ENCODE measurements at places on chromosomes 5 and 9.

- no peak for DNase-seq
Measured at GRCh38 chr5:172148381-172148780, 39.6 kb downstream of the STK10 start.

DNA sequence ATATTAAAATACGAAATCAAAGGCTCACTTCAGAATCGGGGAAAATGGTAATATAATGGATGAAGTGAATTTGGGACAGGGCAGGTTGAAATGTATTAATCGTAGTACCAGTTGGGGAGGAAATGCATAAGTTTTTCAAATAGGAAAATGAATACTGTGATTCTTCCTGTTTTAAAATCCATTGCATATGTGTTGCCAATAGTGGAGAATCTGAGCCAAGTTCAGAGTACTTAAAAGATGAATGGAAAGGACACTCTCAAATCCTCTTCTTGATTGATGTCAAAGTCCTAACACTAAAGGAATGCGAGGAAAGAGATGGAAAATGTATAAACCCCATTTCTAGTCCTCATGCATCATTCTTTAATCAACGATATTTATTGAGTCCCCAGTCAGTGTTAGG is 160.9 kb upstream of the CCNG1 start:
- no peak for DNase-seq

GRCh38 chr5:67957374-67957773 is 258.2 kb upstream of the PIK3R1 start:
- DNase-seq, result no peak

DNA sequence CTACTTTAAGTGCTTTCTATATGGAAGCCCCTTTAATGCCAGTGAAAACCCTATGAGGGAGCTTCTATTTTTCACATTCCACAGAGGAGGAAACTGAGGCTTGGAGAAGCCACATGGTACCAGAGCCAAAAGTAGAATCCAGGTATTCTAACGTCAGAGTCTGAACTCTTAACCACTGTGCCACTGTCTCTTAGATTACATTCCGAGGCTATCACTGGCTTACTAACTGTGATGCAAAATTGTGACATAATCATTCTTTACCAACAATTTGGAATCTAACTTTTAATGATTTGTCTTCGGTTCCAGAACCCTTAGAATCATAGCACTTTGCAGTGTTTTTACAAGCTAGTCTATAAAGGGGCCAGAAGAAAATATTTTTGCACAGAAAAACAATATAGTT is 59.2 kb downstream of the SLC1A3 start:
- DNase-seq, result no peak

GRCh38 chr5:89686081-89686765 is 723.3 kb downstream of the CETN3 start:
- peak; percentile 1 for DNase-seq

- peak; percentile 44 for DNase-seq
Measured at GRCh38 chr5:172133359-172134029, 54.5 kb downstream of the STK10 start.

- DNase-seq, result peak; percentile 12
Measured at GRCh38 chr9:78278177-78278777, 18.6 kb upstream of the PSAT1 start.

- peak; percentile 47 for DNase-seq
Measured at GRCh38 chr9:108621991-108622855, 233.6 kb downstream of the ACTL7B start.

DNA sequence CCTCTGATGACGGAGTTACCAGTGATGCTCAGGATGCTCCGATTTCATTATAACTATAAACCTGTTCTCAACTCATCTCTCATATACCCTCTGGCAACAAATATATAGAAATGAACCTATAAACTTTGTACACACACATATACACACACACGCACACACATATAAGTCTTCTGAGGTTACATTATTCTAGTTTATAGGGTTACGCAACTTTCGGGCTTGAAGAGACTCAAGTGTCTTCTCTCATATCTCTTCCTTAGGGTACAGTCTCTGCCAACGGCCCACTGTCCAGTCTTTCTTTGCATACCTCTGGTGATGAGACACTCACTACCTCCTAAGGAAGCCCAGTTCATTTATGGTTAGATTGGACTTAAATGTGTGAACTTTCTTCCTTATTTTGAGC is 69.4 kb upstream of the TBC1D2 start:
- no peak for DNase-seq

DNA sequence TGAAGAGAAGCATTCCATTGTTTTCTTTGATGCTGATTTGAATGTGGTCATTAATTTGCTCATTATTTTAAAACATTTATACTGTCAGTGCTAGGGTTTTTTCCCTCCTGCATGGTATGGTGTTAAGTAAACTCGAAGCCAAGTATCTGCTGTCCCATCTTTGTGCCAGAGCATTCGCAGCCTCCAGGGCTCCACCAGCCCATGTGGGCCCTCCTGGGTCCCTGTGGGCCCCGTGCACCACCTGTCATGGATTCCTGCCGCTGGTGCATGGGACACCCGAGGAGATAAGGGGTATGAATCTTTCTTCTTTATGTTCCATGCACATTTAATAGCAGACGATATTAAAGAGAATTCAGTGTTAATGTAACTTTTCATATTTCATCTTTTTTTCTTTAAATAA is 95.1 kb downstream of the TRIO start:
- DNase-seq, result no peak

GRCh38 chr9:136119061-136119882 is 597 bp upstream of the TMEM250 start:
- peak; percentile 62 for DNase-seq

DNA sequence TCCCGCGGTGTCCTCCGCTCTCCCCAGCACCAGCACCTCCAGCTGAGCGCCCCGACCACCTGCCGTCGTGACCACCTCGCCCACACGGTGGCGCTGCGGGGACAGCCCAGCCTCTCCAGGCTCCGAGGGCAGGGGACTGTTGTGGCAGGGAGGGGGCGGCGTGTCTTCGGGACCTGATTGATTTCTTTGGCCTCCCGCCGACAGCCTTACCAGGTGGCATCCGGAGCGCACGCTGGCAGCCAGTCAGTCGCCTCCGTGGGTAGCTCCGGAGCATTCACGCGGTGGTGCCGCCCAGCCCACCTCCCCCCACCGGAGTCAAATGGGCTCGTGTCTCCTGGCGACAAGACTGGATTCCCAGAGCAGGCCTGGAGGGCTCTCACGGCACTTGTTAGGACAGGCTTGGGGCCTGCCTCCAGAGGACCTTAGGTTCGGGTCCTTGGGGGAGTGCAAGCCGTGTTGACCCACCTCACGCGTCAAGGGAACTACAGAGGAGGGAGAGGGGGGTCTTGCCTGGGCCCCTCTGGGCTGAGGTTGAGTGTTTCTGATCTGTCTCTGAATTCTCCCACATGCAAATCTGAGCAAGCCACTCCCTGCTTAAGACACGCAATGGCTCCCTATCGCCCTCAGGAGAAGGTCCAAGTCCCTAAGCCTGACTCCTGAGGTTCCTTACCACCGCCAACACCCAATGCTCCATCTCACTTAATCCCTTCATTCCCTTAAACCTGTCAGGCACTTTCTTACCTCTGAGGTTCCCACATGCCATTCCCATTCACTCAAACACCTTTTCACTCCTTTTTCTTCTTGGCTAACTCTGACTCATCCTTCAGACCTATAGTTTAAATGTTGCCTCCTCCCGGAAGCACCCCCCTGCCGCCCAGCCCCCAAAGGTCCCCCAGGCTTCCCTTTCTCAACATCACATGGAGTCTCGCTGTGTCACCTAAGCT is 51.2 kb upstream of the GGTA1 start:
- peak; percentile 76 for DNase-seq

DNA sequence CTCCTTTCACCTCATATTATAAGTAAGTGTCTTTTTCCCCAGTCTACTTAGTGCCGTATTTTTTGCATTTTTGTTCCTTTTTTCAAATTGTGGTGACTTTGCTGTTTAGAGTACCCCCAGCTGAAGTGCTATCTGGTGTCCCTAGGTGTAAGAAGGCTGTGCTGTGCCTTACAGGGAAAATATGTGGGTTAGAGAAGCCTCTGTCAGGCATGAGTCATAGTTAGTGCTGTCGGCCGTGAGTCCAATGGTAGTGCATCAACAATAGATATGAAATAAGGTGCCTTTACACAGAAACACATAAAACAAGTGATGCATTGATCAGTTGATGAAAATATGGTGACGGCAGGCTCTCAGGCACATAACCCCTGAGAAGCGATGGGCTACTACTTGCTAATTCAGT is 20.1 kb downstream of the SYK start:
- DNase-seq, result no peak

DNA sequence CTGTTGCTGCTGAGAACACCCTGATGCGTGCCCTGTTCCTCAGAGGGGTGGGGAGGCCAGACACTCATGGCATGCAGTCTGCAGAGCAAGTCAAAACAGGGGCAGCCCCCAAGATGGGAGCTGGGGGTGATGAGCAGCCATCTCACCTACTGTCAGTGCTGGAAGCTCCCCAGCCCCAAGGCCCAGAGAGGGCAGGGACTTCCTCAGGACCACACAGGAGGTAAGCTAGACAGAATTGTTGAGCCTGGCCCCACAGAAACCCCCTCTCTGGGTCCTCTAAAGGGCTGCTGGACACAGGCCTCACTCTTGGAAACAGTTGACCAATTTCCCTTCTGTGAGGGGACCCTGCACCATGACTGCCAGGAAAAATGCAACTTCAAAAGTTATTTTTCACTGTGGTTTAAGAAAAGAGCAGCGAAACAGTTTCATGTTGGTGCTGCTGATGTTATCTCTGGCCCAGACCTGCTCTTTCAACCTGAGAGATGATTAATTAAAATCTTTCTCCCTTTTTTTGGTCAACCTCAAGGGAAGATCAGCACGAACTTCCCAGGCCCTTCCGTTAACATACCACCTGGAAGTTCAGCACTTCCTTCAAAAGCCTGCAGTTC is 9.6 kb downstream of the CSF2 start:
- no peak for DNase-seq

DNA sequence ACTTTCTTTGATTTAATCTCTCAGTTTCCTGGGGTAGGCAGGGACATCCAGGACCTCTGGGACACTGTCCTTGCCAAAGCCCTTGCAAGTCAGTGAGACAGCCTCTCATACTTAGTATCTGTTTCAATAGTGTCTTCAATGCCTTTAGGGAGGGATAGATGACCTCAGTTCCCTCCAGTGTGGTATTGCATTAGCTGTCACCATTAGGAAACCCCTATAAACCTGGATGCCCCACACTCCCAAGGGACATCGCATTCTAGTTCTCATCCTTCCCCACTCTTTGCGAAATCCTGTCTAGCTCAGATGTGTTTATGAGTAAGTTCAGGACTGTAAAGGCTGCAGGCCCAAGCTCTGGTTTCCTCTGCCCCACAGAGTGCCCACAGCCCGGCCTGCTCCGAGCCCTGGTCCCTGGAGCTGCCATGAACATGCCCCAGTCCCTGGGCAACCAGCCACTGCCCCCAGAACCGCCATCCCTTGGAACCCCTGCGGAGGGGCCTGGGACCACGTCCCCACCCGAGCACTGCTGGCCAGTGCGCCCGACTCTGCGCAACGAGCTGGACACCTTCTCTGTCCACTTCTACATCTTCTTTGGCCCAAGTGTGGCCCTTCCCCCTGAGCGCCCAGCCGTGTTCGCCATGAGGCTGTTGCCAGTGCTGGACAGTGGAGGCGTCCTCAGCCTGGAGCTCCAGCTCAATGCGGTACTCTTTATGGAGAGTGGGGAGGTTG is 13.2 kb downstream of the TMEM8B start:
- no peak for DNase-seq
